Stimulated activated CD4-positive, alpha-beta T cell treated with anti-CD3 and anti-CD28 coated beads, TNF-alpha, amount 100 ng/mL, for 24 hours (primary cell): ENCODE measurements at places on chromosomes 2 and 18.

DNA sequence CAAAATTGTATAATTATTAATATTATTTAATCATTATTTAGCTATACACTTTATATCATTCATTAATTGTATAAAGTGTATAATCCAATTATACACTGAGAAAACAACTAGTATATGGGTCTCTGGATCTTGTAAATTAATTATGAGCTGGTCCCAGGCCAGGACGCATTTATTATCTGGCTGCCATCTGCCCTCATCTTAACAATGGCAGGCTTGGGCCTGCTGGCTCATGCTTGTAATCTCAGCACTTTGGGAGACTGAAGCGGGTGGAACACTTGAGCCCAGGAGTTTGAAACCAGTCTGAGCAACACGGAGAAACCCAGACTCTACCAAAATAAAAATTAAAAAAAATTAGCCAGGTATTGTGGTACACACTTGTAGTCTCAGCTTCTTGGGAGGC lies 502.2 kb upstream of the NRXN1 start:
- no peak for DNase-seq

GRCh38 chr2:239131521-239131920 lies 269.3 kb downstream of the HDAC4 start:
- no peak for DNase-seq

DNA sequence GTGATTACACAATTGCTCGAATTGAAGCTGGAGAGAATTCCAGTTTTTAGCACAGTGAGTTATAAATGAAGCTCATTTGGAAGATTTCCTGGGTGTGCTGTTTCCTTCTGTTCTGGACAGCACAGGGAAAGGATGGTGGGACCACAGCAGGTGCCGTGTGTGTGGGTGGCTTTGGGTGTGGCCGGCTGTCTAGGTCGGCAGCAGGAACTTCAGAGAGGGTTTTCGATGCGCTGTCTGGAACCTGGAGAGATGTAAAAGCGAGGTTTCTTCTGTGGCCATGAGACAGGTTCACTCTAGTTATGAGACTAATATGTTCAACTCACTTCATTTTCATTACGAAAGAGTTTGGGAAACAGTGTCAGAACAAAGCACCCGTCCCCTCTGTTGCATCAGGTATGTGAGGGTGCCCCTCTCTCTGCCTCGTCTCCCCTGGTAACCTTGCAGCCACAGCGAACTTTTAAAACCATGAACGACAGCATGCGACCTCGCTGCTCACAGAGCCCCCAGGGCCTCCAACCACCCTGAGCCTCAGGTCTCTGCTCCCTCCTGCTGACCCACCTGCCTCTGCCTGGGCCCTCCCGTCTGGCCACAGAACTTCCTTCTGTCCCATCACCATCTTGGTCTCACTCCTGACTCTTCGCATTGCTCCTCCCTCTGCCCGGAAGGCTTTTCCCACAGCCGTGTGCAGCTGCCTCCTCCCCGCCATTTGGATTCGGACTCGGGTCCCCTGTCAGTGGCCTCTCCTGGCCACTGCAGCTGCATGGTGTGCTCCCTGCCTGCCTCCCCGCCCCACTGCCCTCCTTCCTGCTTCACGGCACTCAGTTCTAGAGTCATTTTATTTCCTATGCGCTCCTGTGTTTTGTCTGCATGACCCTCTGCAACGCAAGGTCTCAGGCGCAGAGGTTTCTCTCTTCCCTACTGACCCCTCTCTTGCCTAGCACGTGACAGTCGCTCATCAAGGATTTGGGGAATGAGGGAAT lies 151.2 kb downstream of the NDUFA10 start:
- peak; percentile 11 for DNase-seq

DNA sequence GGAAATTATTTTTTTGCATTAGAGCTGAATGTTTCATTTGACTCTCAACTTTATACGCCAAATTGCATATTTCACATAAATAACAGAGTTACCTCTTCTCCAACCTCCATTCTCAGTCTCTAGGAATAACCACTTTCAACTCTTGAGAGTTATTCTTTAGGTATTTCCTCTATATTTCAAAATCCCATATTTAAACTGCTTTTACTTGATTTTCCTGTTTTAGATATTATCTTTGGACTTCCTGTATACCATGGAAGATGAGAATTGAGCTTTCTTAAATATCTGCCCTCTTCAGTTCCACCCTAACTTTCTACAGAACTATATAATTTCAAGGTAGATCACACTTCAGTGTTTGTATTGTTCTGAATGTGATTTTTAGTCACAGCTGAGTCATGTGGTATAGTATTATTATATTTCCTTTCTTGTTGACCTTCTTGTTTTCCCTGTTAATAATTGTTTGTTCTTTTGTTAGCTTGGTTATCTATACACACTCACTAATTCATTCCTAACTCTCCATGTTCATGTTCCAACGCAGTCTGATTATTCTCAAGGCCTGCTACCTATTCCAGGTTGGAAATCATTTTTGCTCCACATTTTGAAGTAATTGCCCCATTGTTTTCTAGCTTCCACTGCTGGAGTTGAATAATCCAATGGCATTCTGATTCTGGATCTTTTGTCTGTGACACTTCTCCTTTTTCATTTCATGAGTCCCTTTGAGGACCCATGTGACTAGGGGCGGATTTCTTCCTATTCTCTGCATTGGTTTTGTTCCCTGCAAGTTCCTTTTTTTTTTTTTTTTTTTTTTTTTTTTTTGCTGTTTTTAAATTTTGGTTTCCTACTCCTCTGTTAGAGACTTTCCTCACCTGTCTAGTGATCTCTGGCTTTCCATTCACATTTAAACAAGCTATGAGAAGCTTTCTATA lies 156.8 kb upstream of the RBMS1 start:
- DNase-seq, result no peak

DNA sequence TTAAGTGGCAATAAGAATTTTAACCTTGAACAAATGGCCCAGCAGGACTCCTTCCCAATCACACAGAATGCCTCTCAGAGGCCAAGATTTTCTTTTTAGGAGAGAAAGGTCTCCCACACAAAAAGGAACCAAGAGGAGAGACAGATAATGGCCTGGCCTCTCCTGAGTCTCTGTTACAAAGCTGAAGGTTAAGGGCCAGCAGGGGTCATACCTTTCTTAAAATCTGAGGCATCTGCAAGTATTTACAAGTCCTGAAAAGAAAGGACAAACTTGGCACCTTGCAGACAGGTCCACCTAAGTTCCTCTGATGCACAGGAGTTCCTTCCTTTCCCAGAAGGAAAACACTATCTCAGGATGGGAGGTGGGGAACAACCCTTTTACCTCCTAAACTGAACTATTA lies 142.3 kb downstream of the TMEM163 start:
- no peak for DNase-seq

DNA sequence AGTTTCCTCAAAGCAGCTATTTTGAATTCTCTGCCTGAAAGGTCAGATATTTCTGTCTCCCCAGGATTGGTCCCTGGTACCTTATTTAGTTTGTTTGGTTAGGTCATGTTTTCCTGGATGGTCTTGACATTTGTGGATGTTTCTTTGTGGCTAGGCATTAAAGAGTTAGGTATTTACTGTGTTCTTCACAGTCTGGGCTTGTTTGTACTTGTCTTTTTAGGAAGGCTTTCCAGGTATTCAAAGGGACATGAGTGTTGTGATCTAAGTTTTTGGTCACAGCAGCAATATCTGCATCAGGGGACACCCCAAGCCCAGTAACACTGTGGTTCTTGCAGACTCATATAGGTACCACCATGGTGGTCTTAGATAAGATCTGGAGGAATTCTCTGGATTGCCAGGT lies 11.8 kb downstream of the MYO3B start:
- no peak for DNase-seq

- DNase-seq, result no peak
Observed at GRCh38 chr18:12991821-12992179, 638 bp downstream of the CEP192 start.

- no peak for DNase-seq
Observed at GRCh38 chr2:72034353-72035095, 113.1 kb downstream of the CYP26B1 start.

DNA sequence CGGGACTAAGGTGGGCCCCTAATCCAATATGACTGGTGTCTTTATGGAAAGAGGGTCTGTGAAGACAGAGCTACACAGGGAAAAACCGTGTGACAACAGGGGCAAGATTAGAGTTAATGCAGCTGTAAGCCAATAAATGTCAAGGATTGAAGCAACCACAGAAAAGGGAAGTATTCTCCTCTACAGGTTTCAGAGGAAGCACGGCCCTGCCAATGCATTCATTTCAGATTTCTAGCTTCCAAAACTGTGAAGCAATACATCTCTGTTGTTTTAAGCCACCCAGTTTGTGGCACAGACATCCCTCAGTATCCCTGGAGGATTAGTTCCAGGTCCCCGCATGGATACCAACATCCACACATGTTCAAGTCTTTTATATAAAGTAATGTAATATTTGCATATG lies 48.8 kb downstream of the SPP2 start:
- no peak for DNase-seq

- no peak for DNase-seq
Observed at GRCh38 chr18:48317781-48318381, 91.3 kb downstream of the ZBTB7C start.

GRCh38 chr2:240060977-240061591 lies 7.8 kb upstream of the OR6B3 start:
- DNase-seq, result peak; percentile 11

DNA sequence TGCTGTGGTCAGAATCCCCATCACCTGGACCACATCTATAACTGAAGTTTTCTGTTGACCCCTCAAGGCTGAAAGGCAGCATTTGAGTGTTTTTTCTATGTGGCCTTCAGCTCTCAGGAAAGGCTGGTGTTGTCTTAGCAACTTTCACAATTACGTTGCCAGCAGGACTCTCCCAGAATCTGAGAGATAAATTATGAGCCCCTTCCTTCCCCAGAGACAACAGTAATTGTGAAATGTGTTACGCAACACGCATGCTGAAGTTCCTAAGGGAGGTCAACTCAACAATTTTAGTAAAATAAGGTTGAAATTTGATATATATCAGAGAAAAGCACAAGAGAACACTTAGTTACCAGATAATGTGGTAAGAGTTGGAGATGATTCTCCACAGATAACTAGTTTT lies 216.5 kb upstream of the SLC8A1 start:
- DNase-seq, result no peak

DNA sequence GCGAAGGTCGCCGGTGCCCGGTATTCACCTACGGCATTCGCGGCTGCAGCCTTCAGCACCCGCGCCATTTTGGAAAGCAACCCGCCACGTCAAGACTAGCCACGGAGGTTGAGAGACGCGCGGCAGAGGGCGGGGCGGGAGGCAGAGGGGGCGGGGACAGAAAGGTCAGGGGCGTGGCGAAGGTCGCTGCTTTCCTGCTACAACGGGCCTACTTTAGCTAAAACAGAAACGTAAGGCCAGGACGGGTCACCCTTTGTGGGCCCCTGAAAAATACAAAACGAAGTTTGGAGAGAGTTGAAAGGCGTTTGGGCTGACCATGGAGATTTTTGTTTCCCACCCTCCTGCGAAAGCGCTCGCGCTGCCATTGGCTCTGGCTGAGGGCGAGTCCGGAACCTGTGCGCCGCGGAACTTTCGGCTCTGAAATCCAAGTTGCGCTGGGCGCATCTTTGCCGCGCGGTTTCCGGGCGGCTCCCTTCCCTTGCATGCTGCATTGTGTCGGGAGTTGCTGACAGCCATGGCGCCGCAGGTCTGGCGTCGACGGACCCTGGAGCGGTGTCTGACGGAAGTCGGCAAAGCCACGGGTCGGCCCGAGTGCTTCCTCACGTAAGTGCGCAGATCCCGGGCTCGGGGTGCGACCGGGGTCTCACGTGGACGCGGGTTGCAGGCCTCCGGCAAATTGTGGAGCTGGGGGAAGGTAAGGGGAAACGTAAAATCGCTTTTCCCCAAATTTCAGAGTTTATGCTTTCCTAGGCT lies at the start of the genes MCEE and MPHOSPH10:
TSS of gene MCEE (minus strand) at position 78 of the 753 bp plus-strand sequence. CDS start at position 68, 10 bp downstream.
TSS of gene MPHOSPH10 (plus strand) at position 483 of the 753 bp plus-strand sequence. CDS start at position 515, 32 bp downstream.
- peak; percentile 86 for DNase-seq

DNA sequence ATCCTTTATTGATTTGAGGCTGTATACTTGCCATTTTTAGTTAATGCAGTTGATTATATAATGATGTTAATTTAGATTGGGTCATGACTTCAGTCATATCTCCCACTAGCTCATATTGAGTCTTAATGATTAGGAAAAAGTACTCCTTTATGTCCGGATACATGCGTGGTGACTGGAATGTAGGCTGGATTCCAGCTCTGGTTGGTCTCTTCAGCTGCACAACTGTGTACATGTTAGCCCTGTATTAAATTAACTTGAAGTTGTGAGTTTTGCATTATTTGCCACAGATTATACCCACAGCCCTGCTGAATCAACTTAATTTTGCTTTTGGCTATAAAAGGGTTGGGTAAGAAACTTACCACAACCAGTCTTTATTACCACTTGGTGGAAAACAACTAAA lies 22.5 kb downstream of the MOB4 start:
- DNase-seq, result no peak

DNA sequence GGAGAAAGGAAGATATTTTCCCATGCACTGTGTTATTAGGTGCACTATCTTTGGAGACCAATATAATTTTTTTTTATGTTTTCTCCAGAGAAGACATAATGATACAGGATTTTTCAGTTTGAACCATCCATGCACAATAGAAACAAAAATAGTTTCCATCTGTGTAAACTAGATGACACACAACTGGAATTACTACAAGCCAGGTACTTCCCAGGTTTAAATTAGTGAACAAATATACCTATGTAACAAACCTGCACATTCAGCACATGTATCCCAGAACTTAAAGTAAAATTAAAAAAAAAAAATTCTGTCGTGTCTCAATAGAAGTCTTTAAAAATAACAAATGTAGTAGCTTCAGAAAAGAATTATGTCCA lies 1616.8 kb upstream of the ACVR2A start:
- no peak for DNase-seq

DNA sequence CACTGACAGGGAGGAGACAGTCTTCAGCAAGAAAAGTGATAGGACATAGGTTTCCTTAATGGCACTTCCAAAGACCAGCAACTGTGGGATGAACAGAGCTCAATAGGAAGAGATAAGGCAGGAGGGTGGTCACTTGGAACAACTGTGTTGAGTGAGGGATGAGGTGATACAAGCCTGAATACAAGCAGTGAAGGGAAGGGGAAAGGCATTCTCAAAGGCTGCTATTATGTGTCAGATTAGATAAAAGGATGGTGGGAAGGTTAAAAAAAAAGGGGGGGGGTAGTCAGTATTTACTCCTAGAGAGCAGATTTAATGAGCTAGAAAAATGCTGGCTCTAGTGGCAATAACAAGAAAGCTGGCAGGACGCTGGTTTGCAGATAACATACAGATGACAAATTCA lies 25.7 kb downstream of the CCBE1 start:
- no peak for DNase-seq

DNA sequence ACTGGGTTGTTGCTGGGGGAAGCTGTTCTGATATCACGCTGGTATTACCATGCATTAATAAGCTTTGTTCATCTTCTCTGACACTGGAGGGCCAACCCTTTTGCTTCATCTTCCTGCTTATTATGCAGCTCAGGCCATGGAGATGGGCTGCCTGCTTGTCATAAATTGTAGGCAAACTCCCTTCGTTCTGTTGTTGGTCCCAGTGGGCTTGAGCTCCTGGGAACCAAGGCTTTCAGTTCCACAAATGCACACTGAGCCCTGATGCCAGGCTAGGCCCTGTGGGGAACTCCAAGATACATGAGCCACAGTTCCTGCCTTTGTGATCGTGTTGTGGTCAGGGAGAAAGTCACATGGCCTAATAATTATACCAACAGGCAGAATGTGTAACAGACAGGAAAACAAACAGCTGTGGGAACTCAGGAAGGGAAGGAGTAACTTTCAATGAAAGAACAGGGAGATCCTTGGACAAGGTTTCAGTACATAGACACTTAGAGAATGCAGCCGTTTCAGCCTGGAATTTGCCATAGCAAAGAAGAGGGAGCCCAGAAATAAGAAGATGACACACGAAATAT lies 49.0 kb upstream of the BCL2L11 start:
- DNase-seq, result no peak

GRCh38 chr18:8967573-8967972 lies 134.9 kb upstream of the NDUFV2 start:
- DNase-seq, result no peak

- no peak for DNase-seq
Observed at GRCh38 chr2:86186431-86186830, 8.8 kb downstream of the IMMT start.
